ENCODE measurements at places on chromosomes 6 and 20.

- DNase-seq: no peak
Observed at GRCh38 chr6:52420668-52421358, 671 bp downstream of the EFHC1 start.

DNA sequence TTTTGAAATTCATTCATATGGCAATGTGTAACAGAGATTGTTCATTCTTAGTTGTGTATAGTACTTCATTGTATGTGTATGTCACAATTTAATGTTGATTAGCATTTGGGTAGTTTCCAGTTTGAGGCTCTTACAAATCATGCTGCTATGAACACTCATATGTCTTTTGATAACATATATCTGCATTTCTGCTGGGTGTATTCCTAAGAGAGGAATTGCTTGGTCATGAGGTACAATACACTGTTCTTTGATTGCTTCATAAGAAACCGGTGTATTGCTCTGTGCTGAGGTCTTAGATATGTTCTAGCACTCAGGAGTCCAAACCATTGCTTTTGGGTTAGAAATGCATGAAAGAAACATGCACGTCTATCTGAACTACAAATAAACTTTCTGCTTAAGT, 492.9 kb upstream of the JAG1 start:
- DNase-seq: no peak

DNA sequence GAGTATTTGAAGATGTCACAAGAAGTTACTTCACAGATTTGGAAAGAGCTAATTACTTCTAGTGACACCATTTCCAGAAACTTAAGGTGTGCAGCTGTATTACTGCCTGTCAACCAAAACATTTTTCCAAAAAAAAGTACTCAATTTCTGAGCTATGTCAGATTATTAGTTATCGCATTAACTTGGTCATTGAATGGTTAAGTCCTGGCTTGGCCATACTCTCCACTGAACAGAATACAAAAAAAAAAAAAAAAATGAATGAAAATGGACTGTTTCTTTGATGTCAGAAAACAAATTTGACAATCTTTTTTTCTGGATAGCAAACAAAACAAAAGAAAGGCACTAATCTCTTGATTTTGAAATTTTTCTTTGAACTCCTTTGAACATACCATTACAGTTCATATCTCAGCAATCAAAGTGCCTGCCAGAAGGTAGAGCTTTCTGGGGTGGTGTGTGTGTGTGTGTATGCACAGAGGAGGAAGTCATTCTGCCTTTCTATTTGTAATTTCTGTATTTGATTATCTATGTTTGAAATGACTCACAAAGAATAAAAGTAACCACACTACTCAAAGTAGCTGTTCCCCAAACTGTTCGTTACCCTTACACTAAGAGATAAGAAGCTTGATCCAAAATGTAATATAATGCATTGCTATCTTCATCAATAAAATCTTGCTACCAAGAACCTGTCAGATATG, 210.8 kb upstream of the FUT9 start:
- no peak for DNase-seq

DNA sequence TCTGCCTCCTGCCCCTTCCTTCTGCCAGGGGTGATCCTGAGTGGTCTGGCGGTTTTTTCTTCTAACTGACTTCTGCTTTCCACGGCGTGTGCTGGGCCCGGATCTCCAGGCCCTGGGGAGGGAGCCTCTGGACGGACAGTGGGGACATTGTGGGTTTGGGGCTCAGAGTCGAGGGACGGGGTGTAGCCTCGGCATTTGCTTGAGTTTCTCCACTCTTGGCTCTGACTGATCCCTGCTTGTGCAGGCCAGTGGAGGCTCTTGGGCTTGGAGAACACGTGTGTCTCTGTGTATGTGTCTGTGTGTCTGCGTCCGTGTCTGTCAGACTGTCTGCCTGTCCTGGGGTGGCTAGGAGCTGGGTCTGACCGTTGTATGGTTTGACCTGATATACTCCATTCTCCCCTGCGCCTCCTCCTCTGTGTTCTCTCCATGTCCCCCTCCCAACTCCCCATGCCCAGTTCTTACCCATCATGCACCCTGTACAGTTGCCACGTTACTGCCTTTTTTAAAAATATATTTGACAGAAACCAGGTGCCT, 10.2 kb downstream of the SLC29A1 start:
- no peak for DNase-seq

- no peak for DNase-seq
Observed at GRCh38 chr6:127967708-127968107, 66.8 kb upstream of the THEMIS start.

DNA sequence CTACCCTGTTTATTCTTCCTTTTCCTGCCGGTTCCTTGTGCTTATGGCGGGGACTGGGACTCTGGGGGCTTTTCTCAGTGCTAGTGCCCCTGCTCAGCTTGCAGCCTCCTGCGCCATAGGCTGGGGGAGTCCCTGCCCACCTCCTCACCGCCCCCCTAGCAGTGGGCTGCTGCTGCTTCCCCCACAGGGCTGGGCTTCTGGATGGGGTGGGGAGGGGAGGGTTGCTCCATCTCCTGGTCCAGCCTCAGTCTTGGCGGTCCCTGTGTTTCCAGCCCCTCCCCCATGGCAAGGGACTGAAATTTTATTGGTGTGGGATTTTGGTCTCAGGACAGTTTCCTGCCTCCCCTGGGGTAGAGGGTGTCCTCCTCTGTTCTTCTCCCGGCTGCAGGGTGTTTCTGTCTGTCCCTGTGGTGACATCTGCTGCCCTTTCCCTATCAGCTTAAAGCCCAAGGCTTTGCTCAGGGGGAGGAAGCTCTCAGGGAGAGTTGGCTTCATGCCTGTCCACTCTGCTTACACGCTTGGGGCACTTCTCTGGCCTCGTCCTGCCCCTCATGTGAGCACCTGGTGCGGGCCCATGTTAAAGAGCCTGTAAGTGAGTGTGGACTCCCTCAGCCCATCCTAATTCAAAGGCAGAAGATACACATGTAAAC, 100.6 kb downstream of the HIVEP1 start:
- DNase-seq: no peak

- no peak for DNase-seq
Observed at GRCh38 chr6:36116066-36116864, 14.0 kb upstream of the MAPK13 start.

DNA sequence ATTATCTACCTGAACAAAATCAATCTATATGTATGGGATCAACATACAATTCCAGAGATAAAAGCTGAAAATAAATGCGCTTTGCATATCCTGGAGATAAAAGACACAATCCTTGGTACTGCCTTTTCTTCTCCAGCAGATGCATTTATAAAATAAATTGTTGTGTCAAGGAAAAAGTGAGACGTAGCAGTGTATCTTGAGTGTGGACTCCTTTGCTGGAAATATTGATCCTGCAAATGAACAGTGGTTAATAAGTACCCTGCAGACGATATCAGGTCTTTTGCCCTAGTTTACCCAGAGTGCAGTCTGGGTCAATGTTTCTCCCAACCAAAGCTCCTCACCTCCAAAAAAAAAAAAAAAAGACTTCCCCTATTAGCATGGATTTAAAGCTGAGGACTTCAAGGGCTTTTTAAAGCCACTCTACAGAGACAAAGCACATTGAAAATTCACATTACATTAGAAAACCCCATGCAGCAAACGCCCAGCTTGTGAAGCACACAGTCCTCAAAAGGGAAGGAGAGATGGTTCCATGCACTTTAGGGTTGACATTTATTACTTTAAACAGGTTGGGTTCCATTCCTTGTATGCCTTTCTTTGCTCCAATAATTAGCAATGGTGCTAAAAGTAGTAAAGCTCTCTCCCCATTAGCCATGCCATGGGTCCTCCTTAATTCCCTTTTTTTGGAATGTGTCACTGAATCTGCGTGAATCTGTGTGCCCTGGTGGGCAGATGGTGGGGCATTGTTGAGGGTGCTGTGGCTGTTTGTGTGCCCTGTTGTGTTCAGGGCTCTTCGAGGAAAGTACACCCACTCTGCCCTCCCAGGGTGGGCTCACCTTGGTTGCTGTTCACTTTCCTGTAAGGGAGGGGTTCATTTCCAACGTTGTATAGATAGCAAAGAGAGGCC, 21.1 kb downstream of the FOXA2 start:
- no peak for DNase-seq

- no peak for DNase-seq
Observed at GRCh38 chr6:161079566-161080262, 88.1 kb downstream of the MAP3K4 start.

- DNase-seq: no peak
Observed at GRCh38 chr20:4136078-4136966, 121.0 kb upstream of the RNF24 start.

DNA sequence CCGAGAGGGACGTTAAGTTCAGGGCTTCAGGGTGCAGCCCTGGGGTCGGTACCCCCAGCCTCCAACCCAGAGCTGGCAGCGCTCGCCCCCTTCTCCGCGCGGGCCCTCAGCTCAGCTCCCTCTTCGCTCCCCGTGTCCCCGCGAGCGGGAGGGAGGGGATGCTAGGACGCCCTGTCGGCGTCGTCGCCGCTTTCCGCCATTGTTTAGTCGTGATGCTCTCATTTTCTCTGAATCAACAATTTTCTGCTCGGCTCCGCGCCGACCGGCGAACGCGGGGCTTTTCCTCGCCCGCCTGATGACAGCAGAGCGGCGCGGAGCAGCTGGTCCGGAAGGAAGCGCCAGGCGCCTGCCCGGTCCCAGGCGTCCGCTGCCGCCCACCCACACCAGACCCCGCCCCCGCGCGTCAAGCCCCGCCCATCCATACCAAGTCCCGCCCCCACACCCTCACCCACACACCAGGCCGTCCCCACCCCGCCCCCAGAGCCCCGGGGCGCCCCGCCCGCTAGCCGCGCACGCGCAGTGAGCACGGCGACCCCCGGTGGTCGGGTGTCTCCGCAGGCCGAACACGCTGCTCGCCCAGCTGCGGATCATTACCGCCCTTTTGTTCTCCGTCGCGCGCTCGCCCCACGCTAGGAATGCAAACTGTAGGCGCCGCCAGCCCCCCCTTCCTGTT, 50.1 kb upstream of the SLC32A1 start:
- no peak for DNase-seq

- DNase-seq: no peak
Observed at GRCh38 chr20:59835448-59836395, 97.7 kb downstream of the SYCP2 start.

- no peak for DNase-seq
Observed at GRCh38 chr6:141401851-141402250, 730.9 kb upstream of the GJE1 start.

- DNase-seq: no peak
Observed at GRCh38 chr20:59253325-59253724, 47.1 kb upstream of the EDN3 start.

DNA sequence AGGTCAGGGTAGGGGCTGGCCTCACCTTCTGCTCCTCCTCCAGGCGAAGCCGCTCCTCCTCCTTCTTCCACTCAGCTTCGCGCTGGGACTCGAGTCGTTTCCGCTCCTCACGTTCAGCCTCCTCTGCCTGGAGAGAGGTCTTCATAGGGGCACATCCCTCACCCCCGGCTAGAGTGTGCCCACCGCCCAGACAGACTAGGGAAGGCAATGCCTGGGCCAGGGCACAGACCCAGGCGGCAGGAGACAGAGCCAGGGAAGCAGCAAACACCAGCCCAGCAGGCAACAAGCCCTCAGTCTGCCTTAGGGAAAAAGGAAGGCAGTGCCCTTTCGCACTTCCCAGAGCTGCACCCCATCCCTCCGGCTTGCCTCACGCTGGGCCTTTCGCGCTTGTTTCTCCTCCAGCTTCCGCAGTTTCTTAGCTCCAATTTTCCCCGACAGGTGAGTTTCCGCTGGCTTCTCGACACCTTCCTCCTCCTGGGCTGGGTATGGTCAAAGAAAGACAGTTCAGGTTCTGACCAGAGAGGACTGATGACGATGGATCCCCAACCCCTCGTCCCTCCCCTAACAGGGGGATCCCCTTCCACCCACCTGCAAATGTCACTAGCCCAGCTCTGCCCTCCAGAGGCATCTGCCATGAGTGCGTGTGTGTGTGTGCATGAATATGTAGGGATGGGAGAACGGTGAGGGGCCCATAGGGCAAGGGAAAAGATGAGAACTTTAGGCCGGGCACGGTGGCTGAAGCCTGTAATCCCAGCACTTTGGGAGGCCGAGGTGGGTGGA, 4.3 kb downstream of the DDRGK1 start:
- DNase-seq: no peak

GRCh38 chr6:7201732-7202541, 94.2 kb downstream of the RREB1 start:
- no peak for DNase-seq

- DNase-seq: no peak
Observed at GRCh38 chr6:119273272-119274196, 76.0 kb downstream of the MAN1A1 start.

- no peak for DNase-seq
Observed at GRCh38 chr6:55108134-55109130, 65.9 kb upstream of the HCRTR2 start.

- DNase-seq: no peak
Observed at GRCh38 chr20:53738945-53739798, 145.5 kb upstream of the ZNF217 start.

- no peak for DNase-seq
Observed at GRCh38 chr6:14549304-14549770, 431.8 kb downstream of the CD83 start.

DNA sequence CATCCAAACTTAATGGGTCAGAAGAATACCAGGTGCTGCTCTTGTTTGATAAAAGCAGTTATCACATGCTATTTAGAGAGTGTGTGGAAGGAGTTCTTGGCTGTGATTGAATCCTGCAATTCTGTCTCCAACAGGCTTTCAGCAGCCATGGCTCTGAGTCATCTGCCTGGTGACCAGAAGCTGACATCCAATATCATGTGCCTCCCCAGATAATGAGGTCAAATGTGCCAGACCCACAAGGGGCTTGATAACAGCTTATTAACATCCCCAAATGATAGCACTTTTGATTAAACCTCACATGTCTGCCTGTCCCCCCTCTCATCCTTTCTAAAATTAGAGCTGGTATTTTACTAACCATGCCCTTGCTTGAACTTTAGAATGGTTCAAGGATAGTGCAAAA, 175.7 kb upstream of the PLN start:
- no peak for DNase-seq

- DNase-seq: no peak
Observed at GRCh38 chr6:23735151-23735550, 390.9 kb upstream of the NRSN1 start.

GRCh38 chr20:41063442-41063841, 34.8 kb downstream of the TOP1 start:
- DNase-seq: no peak

DNA sequence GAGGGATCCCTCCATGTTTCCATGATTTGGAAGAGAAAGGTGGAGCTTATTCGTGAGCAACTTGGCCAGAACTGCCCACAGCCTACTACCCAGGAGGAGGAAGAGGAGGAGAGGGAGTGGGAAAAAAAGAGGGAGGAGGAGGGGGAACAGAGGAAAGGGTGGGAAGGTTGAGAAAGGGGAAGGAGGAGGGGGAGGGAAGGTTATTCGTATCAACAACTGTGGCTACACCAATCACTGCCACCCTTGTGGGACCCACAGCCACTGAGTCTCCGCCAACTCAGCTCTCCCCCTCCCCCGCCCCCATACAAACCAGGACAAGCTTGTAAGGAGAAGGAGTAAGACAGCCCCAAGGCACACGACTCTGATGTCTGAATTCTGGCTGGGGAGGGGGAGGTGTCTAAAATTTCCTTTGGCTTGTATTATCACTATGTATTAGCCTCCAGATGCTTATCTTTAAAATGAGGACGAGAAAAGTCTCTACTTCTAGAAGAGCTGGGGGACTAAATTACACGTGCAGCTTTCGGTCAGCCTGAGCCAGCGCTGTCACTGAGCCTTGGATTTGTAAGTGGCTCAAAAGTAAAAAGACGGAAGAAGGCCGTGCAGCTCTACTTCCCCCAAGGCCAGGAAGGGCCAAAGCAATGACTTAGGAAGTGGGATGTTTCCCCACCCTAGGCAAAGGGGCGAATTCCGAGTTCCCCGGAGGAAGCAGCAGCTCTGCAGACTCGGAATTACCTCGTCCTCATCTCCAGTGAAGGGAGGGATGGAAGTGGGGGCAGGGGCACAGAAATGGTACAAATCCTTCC, 1.0 kb downstream of the FKBP1A start:
- no peak for DNase-seq
